ENCODE measurements at places on chromosomes 2 and 18. TPM values are rescaled to one million over a fixed set of nuclear protein-coding genes. Genes with fewer than 3 reads are reported as not detected.

The ADD2 gene
- 9.5 TPM for total RNA-seq

The NR4A2 gene
- not detected for total RNA-seq

The SERPINB7 gene
- 15.7 TPM for total RNA-seq

The TANC1 gene
- 22.8 TPM for total RNA-seq

The VIL1 gene
- not detected for total RNA-seq

The GPR35 gene
- total RNA-seq: not detected

The C18orf63 gene
- not detected for total RNA-seq

The UGT1A4 gene
- total RNA-seq: not detected

The CROCC2 gene
- total RNA-seq: not detected

The CAPN14 gene
- total RNA-seq: 1.0 TPM

The CCDC141 gene
- not detected for total RNA-seq

The AGXT gene
- total RNA-seq: not detected
